ENCODE measurements at places on chromosomes 5 and 9.

DNA sequence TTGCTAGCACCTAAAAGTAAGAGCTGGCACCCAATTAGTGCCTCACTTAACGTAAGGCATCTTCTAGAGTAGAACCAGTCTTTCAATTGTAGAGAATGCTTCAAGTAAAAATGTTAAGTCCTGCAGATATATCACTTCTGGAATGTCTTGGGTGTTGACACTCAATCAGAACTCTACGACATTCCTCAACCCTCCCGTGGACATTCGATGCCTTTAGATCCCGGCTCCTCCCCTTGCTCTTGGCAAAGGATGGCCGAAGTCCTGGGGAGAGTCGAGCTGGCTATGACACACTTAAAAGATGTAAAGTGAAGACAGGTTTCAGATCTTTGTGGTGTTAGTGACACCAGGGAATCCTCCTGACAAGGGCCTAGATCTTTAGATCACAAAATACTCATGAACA is 87.5 kb upstream of the ERCC6L2 start:
- no peak for DNase-seq

DNA sequence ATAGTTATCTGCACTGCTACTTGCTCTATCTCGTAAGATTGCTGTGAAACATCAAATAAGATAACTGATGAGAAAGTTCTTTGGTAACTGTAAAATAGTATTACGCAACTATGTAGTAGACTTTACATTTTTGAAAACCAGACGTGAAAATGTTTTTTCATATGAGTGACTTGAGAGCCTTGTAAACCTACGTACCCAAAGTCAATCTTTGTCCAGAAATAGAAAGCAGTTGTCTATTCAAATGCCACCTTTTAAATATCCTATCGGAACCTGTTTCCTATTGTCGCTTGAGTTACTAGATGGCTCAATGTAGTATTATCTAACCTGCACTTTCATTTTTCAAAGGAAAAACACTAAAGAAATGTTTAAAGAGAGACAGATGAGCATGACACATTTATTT is 1.6 kb downstream of the FNIP1 start:
- DNase-seq, result no peak

GRCh38 chr5:138755084-138755748 is 2.0 kb downstream of the CTNNA1 start:
- no peak for DNase-seq

- DNase-seq, result no peak
Observed at GRCh38 chr5:57903458-57903857, 420.8 kb upstream of the ACTBL2 start.

GRCh38 chr9:69195668-69196067 is 21.6 kb downstream of the TJP2 start:
- no peak for DNase-seq

- DNase-seq, result peak; percentile 55
Observed at GRCh38 chr9:17488662-17489061, 90.2 kb upstream of the SH3GL2 start.

- no peak for DNase-seq
Observed at GRCh38 chr5:179758955-179759354, 26.3 kb downstream of the MAML1 start.

DNA sequence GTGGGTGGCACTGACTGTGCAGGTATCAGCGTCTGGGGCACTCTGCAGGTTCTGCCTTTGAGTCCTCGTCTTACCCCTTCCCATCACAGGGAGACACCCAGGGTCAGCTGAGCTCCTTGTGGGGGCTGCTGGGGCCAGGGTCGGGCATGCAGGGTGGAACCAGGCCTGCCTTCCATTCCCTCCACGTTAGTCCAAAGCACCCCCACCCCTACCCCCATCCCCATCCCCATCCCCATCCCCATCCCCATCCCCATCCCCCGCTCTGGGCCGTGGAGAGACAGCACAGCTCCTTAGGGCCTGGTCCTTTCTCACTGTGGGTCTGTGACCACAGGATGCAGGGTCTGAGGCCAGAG is 1.6 kb upstream of the PITX1 start:
- DNase-seq, result no peak

GRCh38 chr5:81838307-81838906 is 87.5 kb upstream of the SSBP2 start:
- no peak for DNase-seq

DNA sequence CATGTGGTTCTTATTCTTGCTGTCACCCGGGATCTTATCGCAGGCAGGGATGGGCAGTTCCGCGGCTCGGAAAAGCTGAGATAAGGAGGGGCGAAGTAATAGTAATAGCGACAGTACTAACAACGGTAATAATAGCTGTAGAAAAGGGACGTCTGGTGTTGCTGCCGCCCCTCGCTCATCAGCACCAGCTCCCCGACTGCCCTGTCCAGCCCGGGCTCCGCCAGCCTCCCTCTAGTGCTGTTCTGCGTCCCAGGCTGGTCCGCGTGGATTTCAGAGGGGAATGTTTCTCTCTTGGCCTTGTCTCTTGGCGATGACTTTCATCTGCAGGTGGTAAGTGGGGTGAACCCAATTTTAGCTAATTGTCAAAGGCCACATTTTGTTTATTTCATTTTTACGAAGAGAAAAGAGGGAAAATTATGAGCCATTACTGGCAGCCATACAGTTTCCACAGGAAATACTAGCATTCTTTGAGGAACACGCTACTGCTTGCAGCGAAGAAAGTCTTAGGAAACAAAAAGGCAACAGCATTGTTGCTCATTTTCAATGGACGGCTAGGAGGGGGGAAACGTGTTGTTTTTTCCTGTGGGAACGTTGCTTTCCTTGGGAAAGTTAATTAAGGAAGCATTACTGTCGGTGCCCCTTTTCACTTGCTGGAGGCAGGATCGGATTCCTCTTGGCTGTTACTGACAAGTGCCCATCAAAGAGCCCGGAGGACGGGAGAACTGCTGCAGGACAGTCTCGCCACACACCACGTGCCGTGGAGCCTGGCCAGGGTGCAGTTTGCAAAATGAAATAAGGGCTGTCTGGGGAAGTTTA is 762 bp downstream of the SNCAIP start:
- no peak for DNase-seq
